ENCODE measurements at places on chromosomes 12 and 14.

GRCh38 chr12:42277396-42278127 is 39.5 kb upstream of the YAF2 start:
- no peak for DNase-seq

DNA sequence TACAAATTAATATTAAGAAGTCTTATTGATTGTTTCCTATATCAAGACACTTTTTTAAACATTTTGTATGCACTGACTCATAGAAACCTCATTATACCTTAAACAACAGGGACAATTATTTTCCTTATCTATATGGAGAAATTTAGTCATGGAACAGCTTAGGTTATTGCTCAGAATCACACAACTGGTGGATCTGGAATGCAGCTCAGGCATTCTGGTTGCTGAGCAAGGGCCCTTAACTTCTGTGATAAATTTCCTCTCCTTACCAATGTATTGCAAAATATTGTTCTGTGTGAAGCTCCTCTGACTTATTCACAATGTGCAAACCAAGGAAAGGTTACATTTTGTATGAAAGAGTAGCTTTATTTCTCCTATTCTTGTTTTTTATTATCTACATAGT is 817.8 kb downstream of the LRFN5 start:
- DNase-seq: no peak

- DNase-seq: no peak
Measured at GRCh38 chr14:32200368-32201192, 1.3 kb upstream of the RNU6-7 start.

DNA sequence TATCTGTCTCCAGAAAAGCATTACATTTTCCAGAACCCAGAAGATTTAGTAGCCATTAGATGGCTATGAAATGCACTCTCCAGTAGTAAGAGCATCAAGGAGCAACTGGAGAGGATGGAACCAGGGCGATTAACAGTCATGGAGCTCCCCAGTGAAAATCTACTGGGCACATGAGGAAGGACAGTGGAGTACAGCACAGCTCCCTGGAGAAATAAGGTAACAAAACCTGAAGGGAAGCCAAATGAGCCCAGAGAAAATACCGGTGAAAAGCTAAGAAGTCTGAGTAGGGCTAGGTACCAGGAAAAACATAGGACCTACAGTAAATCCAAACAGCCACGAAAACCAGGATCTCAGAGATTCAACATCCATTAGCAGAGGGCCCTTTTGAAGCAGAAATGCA is 21.6 kb downstream of the SOX5 start:
- no peak for DNase-seq

GRCh38 chr14:22772725-22773124 is 6.2 kb downstream of the OXA1L start:
- DNase-seq: no peak

- DNase-seq: no peak
Measured at GRCh38 chr12:103273645-103274044, 222.1 kb downstream of the C12orf42 start.

GRCh38 chr14:84483072-84483420 is 1046.9 kb upstream of the FLRT2 start:
- DNase-seq: no peak

DNA sequence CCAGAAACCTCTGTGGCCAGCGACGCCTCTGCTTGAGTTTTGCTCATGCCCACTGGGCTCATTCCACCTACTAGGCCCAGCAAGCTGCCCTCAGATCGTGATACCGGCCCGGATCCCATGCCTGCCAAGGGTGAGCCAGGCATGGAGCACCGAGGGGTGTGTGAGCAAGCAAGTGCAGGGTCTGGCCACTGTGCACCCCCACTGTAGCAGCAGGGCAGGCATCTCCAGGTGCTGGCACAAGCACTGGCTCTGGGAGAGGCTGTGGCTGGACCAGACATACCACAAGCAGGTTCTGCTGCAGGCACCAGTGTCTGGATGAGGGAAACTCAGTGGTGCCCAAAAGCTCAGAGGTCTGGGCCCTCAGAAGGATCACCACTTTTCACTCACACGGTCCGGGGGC is 20.6 kb downstream of the FAM186A start:
- no peak for DNase-seq

GRCh38 chr12:48857278-48857994 is 5.5 kb upstream of the DDX23 start:
- DNase-seq: no peak

DNA sequence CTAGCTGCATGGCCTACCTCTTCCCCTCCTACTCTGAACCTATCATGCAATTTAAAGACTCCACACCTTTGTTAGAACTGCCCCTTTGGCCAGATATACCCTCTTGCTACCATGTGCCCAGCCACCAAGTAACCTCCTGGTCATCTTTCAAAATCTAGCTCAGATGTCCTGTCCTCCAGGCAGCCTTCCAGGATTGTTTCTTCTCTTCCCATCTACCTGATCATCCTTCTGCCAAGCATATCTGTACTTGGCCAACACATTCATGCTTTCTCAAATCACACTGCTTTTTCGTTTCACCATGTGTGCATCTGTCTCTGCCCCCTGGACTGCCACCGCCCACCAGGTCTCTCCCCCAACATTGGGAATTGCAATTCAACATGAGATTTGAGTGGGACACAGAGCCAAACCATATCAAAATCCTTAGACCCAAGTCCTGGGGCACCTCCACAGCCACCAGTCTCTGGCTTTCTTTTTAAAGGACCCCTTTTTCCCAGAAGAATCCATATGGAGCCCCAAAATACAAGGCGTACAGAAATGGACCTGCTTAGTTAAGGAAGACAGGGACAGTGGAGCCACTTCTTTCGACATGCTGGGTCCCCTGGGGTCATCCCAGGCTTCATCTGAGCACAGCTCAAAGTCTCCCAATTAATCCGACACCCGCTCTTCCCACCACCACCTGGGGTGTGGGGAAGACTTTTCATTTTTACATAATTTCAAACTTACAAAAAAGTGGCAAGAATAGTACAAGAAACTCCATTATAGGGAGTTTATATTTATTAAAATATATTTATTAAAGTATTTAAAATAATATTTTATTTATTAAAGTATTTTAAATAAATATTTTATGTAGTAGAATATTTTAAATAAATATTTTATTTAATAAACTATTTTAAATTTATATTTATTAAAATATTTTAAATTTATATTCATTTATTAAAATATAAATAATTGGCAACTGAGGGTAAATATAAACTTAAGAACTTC is 7.9 kb upstream of the CMKLR1 start:
- no peak for DNase-seq

GRCh38 chr12:6394398-6394797 is 10.4 kb downstream of the LTBR start:
- DNase-seq: no peak

DNA sequence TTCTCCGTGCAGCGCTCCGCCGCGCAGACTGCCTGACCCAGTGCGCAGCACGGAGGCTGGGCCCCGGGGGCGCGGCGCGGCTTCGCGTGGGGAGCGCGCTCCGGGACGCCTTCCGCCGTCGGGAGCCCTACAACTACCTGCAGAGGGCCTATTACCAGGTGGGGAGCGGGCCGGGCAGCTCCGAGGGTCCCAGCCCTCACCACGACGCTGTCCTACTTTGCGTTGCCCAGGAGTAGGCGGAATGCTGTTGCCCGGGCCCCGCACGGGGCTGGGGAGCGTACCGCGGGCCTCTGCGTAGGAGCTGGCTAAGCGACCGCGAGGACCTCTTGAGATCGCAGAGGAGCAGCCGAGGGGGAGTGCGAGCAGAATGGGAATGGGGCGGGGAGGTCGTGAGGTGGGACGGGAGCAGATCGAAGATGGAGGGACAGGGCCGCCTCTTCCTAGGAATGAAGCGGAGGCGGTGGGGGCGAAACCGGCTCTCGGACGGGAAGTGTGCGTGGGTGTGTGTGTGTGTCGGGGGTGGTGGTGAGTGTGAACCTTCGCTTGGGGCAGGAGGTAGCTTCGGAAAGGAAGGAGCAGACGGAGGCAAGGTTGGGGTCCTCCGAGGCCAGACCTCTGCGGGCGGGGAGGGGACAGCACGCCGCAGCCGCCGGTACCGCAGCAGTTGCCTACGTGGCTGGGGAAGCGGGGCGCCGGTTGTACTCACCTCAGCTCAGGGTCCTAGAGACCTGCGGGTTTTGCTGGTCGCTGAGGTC is 751 bp downstream of the P3H3 start:
- DNase-seq: no peak

DNA sequence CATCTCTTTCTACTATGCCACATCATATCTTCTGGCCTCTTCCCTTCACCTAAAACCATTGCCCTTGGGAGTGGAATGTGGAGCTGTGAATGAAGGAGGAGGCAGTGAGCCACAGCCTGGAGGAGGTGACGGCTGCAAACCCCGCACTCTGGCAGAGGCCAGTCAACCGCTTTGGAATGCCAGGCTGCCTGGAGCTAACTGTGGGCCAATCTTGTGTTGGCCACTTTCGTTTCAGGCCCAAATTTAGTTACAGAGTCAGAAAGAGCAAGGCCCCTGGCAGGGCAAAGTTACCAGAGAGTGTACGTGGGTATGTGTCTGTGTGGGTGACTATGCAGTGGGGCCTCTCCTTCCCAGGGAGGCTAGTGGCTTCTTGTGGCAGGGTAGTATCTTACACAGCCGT is 40.1 kb downstream of the CACNA1C start:
- DNase-seq: no peak

GRCh38 chr14:91225025-91225424 is 19.5 kb downstream of the GPR68 start:
- DNase-seq: no peak

- no peak for DNase-seq
Measured at GRCh38 chr12:91804533-91804932, 341.1 kb downstream of the BTG1 start.

DNA sequence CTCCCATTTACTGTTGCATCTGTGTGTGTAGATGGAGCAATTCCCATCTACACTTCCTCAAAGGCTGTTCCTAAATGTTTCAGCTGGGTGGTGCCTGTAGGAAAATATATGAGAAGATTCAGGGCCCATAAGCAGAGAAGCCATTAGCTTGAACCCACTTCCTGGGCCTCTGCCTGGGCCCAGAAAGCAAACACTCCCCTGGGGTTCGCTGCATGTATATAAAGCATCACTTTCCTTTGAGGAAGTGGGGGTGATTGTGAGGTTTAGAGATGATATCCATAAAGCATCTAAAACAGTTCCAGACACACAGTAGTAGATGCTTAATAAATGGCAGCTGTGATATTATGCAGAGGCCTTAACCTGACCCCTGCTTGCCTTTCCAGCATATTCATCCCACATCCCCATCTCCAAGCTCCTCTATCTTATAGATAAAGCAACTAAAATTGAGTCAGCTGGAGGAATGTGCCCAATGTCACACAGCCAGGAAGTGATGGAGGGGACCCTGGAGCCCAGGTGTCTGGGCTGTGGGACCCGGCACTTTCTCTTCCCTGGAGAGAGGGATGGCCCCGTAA is 280.0 kb upstream of the CRY1 start:
- DNase-seq: no peak

DNA sequence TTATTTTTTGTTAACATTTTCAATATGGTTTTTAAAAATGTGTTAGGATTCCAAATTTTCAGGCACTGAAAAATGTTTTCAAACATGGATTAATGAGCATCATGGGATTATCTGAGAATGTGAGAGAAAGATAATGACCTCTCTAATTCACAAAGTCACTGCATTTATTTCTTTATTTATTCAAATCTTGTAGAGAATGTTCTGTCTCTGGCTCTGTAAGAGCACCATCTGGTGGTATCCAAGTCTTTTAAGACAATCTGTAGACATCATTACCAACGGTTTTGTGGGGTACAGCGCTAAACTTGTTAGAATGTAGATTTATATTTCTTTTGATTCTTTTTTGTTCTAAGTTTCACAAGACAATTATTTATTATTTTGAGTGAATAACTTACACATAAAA is 956.0 kb upstream of the NOVA1 start:
- DNase-seq: no peak

- DNase-seq: peak; percentile 64
Measured at GRCh38 chr12:14417715-14418114, 52.2 kb downstream of the ATF7IP start.

GRCh38 chr12:54051026-54051842 is 2.4 kb upstream of the HOXC4 start:
- DNase-seq: no peak
